MM.1S (cell line): ENCODE measurements at places on chromosomes 3 and 15.

DNA sequence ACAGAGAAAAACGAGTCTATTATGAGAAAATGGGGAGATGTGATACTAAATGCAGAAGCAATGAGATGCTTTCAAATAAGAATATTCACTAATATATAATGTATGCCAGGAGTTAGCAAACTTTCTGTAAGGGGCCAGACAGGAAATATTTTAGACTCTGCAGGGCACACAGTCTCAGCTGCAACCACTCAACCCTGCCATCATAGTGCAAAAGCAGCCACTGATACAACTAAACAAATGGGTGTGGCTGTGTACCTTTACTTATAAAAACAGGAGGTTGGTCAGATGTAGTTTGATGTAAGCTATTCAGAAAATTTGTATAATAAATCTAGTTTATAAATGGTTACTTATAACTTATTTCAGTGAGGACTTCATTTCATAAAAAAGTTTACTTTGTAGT, 78.1 kb downstream of the FBXL22 start:
- DNase-seq = no peak

GRCh38 chr3:148269816-148270215, 427.9 kb upstream of the AGTR1 start:
- DNase-seq = no peak

GRCh38 chr3:185084901-185085300, 68.0 kb downstream of the C3orf70 start:
- DNase-seq = no peak

DNA sequence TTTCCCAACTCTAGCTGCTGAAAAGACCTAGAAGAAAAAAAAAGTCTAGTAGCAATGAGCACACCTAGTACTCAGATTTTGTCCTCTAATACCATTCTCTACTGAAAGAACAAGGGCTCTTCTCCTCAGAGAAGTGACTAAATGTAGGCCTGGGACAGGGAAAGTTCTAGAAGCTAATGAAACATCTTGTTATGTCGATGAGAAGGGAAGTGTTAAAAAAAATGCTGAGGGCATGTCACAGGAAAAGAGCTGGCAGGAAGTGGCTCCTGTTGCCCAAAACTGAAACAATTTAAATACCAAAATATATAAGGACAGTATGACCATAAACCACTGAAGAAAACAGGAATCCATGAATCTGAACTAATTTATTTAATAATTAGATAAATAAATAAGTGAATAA, 581.4 kb upstream of the TBL1XR1 start:
- DNase-seq = peak; percentile 71

- DNase-seq = no peak
These were observed 39.9 kb upstream of the MB21D2 start for GRCh38 chr3:192957441-192958021.

DNA sequence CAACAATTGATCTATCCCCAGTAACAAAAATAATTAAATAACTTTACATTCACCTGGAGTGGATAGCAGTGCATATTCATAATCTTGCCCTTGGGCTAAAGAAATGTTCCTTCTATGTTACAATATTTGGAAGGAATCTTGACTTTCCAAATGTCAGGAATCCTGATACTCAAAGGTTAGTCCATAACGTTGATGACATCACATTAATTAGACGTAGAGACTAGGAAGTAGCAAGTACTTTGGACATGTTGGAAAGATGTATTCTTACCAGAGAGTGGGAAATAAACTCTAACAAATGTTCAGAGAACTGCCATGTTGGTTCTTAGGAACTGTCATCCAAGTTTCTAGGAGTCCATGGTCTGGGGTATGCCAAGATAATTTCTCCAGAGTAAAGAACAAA, 70.6 kb upstream of the SLC25A36 start:
- no peak for DNase-seq

GRCh38 chr3:9779075-9779593, 9.4 kb upstream of the CAMK1 start:
- DNase-seq = no peak

GRCh38 chr3:192840143-192840836, 77.4 kb downstream of the MB21D2 start:
- no peak for DNase-seq

DNA sequence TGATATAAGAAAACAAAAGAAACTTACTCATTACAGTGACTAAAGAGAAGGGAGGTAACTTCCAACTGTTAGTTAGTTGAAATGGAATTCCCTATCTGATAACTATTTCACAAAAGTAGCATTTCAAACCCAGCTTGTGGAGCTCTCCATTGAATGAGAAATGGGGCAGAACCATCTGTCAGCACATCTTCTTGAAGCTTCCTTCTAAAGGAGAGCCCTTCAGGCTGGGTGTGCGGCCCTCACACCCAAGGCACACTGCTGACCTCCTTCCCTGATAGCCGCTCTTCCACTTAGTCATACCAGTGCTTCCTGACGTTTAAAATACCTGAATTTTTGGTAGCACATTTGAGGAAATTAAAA, 28.1 kb upstream of the VEPH1 start:
- DNase-seq = no peak

DNA sequence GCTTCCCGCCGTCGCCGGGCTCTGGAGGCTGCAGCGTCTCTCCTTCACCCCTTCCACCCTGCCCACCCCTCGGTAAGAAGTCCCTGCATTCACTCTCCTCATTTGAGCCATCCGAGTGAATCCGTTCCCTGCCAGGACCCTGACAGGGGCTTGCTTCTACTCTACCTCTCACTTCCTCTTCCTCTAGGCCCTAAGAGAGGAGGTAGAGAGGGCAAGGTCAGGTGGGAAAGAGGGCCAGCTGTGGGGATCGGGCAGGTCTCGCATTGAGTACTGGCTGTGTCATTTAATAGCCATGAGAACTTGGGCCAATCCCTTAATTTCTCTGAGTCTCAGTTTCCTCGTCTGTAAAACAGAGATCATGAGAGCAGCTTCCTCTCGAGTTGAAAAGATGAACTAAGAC, 283.6 kb downstream of the UACA start:
- no peak for DNase-seq

DNA sequence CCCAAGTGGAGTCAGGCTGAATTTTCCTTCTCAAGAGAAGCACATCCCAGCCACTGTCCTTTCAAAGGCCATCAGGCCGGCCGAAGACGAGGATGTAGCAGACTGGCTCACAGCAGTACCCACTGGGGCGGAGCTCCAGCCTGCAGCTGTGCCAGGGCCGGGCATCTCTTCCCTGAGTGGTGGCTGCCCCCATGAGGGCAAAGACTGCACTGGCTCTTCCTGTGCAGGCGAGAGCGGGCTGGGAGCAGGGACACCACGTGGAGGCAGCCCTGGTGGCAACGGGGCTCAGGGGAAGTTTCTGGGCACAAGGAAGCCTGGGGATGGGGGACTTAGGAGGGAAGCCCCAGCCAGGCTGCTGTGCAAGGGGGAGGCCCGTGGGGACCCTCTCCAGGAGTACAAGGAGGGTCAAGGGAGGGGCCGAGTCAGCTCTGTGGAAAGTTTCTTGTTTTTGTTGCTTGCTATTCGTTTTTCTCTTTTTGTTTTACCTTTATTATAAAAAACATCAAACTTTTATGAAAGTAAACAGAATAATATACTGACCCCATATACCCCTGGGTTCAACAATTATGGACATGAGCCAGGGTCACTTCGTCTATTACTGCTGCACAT, 66.1 kb downstream of the RPN1 start:
- peak; percentile 86 for DNase-seq

DNA sequence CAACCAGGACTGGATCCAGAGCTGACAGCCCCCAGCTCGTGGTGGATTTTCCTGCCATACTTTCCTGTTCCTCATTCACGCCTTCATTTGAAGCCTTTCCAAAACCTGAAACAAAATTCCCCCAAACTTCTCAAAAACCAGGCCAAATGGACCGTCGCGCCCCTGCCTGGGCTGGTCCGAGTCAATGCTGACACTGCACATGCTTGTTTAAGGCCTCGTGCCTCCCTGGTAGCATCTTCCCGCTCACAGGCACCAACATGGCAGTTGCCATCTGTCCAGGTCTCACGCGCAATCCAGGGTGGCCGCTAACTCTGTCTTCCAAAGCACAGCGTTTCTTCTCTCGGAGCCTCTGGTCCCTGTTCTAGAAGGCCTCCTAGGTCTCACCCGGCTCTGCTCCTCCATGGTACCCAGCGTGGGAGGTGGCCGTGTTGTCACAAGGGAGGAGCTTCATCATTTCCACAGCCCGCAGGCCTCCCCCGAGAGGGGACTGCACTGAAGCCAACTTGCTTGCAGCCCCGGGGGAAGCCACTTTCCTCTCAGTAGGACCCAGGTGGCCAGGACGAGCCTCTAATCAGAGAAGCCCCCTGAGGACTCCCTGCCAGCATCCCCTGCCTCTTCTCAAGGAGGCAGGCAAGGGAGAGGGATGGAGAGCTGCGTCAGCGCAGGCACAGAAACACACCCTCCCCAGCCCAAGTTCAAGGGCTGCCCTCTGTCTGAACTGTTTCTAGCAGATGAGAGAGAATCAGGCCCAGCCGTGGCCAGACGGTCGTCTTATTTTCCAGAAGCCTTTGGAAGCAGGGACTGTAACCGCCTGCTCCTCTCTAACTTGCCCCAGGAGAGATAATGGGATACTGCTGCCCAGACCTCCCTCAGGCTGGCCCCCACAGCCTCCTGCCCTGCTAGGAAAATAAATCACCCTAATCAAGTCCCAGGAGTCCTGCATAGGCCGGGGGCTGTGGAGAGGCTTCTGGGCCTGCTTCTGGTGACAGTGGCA, 152.8 kb upstream of the TLE3 start:
- no peak for DNase-seq

- no peak for DNase-seq
These were observed 50.6 kb downstream of the B3GNT5 start for GRCh38 chr3:183303690-183304089.
